Ammon's horn (tissue), 1 donor: ENCODE measurements at places on chromosomes 12 and 14.

- no peak for DNase-seq
Observed at GRCh38 chr12:98719515-98720504, 74.7 kb downstream of the APAF1 start.

GRCh38 chr12:25698772-25699171 is 145.7 kb upstream of the LMNTD1 start:
- no peak for DNase-seq

DNA sequence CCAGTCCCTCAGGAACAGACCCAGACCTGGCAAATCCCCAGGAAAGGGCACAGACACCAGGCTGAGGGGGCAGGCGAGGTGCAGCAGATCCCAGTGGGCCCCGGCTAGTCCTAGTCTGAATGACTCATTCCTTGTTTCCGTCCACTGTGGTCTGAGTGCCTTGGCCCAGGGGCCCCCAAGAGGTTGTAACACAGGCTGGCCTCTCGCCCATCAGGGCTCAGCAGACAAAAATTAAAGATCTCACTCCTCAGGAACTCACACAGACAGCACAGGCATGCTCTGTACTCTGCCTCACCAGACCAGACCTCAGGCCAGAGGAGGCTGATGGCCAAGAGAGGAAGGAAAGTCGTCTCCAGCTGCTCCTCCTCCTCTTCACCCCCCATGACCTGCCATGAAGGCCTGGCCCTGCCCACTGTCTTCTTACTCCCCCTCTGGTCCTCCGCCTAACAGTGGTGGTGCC is 7.7 kb upstream of the LTBP2 start:
- DNase-seq, result no peak

- no peak for DNase-seq
Observed at GRCh38 chr12:81953541-81953940, 194.4 kb upstream of the PPFIA2 start.

DNA sequence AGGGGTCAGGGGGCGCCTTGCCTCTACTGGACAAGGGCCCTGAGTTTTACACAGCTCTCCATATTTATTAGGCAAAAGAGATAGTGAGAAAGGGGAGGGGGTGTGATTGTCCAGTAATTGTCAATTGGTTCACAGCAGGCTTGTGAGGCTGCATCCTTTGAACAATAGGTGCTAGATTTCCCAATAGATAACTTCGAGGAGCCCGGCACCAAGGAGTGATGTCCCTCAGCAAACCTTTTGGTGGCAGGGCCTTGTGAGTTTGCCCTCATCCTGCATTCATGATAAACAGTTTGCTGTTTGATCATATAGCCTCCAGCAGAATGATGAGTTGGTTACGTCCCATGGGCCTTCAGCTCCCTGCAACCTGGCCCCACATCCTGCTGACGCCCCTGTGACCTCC is 2.7 kb upstream of the PRIMA1 start:
- no peak for DNase-seq

- DNase-seq, result no peak
Observed at GRCh38 chr12:130922511-130922953, 31.2 kb upstream of the ADGRD1 start.

DNA sequence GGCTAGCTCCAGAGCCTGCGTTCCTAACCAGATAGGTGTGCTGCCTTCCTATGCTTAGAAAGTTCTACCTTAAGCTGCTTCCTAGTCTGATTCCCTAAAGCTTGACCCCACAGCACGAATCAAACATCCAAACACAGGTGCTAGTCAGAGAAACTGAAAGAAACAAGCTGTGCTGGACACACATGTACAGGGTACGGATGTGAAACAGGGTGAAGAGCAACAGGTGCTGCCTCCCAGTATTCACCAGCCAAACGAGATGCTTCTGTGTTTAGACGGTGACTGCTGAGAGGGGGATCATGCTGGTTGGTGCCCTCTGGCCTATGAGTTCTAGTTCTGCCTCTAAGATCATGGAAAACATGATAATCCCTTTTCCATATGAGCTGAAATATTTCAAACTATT is 105.3 kb downstream of the GRIP1 start:
- DNase-seq, result no peak
